Chondrocyte (in vitro differentiated cells): ENCODE measurements at places on chromosomes 5 and 9. TPM values are rescaled to one million over a fixed set of nuclear protein-coding genes. Genes with fewer than 3 reads are reported as not detected.

The C9orf50 gene
- 0.30 to 0.39 TPM (median 0.38 TPM) in 3 replicates for total RNA-seq

The DBH gene
- total RNA-seq = not detected in 3 replicates

The PCDHB9 gene
- total RNA-seq = 3.1 to 4.8 TPM (median 3.7 TPM) in 3 replicates

The TXNDC15 gene
- total RNA-seq = 73.0 to 102 TPM (median 79.9 TPM) in 3 replicates

The CDH9 gene
- total RNA-seq = not detected in 3 replicates

The EIF4E1B gene
- not detected in 3 replicates for total RNA-seq

The GABRA6 gene
- not detected in 3 replicates for total RNA-seq

The EPB41L4B gene
- total RNA-seq = 3.7 to 5.4 TPM (median 4.1 TPM) in 3 replicates

The C5 gene
- 3.0 to 5.1 TPM (median 3.0 TPM) in 3 replicates for total RNA-seq

The MACIR gene
- 10.2 to 16.9 TPM (median 16.0 TPM) in 3 replicates for total RNA-seq

The CATSPER3 gene
- total RNA-seq = 0.17 to 0.64 TPM (median 0.39 TPM) in 3 replicates

The FIBCD1 gene
- 6.8 to 81.5 TPM (median 8.3 TPM) in 3 replicates for total RNA-seq

- DNase-seq = no peak
Measured at GRCh38 chr9:75891771-75892215, 1.3 kb downstream of the PCSK5 start.

- DNase-seq = no peak
Measured at GRCh38 chr5:169719360-169720314, 82.6 kb downstream of the DOCK2 start.

GRCh38 chr9:116566677-116567488, 120.2 kb upstream of the TRIM32 start:
- DNase-seq = no peak

- no peak for DNase-seq
Measured at GRCh38 chr5:123928401-123928800, 416.4 kb downstream of the CSNK1G3 start.

- no peak for DNase-seq
Measured at GRCh38 chr9:114294664-114295063, 28.2 kb upstream of the ORM1 start.

- DNase-seq = no peak
Measured at GRCh38 chr5:148922606-148923005, 96.2 kb downstream of the ADRB2 start.

GRCh38 chr9:28648723-28649122, 1075.4 kb upstream of the C9orf72 start:
- no peak for DNase-seq

- DNase-seq = no peak
Measured at GRCh38 chr5:56155992-56156584, 77.0 kb downstream of the ANKRD55 start.

GRCh38 chr9:16023446-16023845, 470.6 kb downstream of the CCDC171 start:
- DNase-seq = no peak

DNA sequence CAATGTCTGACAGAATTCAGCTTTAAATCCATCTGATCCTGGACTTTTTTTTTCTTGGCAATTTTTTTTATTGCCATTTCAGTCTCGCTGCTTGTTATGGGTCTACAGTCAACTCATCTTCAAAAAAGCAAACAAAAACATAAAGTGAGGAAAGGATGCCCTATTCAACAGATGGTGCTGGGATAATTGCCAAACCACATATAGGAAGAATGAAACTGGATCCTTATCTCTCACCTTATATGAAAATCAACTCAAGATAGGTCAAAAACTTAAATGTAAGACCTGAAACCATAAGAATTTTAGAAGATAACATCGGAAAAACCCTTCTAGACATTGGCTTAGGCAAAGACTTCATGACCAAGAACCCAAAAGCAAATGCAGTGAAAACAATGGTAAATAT, 389.1 kb upstream of the ST8SIA4 start:
- no peak for DNase-seq

DNA sequence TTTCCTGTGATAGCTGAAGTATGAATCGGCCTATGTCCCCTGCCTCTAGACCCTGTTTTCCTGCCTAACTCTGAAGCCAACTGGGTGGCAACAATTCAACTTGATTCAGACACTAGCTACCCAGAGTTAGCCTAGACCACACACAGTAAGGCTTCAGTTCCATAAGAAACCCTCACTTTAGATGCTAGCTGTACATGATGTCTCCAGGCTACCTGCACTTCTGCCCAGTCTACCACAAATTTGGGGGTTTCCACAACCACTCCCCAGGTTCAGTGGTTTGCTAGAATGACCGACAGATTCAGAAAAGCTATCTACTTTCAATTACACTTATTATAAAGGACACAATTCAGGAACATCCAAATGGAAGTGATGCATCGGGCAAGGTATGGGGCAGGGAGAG, 119.4 kb upstream of the VLDLR start:
- DNase-seq = no peak

DNA sequence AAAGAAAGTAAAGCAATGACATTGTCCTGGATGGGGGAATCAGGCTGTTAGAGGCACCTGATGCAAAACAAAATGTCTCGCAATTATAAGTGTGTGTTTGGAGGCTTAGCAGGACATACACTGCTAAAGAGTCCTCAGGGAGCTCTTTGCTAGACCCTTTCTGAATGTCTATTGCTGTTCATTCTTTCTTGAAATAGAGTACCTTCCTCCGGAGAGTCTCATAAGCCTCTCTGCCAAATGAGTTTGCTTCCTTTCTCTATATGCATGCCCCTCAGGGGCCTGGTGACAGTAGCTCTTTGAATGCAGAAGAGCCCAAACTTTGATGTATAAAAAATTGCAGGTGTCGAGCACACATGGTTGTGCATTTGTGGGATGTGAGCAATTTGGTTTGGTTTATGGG, 26.4 kb upstream of the ADAMTSL1 start:
- no peak for DNase-seq
